Activated CD4-positive, alpha-beta T cell treated with anti-CD3 and anti-CD28 coated beads, Interleukin-2, Interleukin-6, amounts not matched to agents 100 ng/mL and 50 ng/mL, durations not matched to agents 16 hours and 8 hours (primary cell): ENCODE measurements at places on chromosomes 7 and 10.

- no peak for DNase-seq
Measured at GRCh38 chr7:41702635-41703371, at the start of gene INHBA. Gene INHBA (minus strand): TSS chr7:41703090. CDS start chr7:41700374, 2,716 bp downstream.

DNA sequence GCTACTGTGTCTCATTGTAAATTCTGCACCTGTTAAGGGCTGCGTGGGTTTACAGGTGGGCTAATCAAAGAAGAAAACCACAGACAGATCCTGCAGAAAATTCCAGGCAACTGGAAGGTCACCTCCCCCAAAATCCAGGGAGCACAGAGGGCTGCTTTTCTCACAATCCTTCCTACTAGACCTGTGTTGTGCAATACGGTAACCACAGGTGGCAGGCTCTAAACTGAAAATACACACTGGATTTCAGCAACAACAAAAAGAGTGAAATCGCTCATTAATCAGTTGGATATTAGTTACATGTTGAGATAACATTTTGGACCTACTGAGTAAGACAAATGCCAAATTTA, 83.2 kb downstream of the SLC16A9 start:
- no peak for DNase-seq

DNA sequence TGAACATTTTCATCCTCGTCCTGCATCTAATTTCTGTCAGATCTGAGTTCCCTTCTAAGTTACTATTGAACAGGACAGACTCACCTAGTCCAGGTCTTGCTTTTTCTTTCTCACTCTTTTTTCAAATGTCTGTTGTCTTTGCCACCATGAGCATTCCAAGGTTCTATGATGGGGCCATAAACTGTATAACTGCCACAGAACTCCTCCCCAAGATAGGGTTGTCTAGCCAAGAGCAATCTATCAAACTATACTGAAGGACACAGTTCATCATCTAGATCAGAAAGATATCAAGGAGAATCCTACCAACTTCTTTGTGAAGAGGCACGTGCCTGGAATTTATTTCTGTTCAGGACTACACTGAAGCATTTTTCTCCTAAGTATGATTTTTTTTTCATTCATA, 50.1 kb upstream of the FEZF1 start:
- no peak for DNase-seq

DNA sequence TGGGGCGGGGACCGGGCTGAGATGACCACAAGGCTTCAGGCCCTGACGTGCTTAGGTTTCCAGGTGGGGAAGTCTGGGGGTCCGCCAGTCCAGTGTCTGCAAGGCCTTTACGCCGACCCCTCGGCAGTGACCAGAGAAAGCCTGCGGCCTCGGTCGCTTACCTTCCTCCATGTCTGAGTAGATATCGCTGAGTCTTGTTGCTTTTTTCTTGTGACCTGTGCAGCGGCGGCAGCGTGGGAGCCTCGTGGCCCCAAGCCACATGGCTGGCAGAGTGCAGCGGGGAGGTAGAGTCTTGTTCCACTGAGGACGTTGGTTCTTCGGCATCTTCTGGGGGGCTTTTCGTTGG, 329 bp downstream of the NOLC1 start:
- DNase-seq, result peak; percentile 51

DNA sequence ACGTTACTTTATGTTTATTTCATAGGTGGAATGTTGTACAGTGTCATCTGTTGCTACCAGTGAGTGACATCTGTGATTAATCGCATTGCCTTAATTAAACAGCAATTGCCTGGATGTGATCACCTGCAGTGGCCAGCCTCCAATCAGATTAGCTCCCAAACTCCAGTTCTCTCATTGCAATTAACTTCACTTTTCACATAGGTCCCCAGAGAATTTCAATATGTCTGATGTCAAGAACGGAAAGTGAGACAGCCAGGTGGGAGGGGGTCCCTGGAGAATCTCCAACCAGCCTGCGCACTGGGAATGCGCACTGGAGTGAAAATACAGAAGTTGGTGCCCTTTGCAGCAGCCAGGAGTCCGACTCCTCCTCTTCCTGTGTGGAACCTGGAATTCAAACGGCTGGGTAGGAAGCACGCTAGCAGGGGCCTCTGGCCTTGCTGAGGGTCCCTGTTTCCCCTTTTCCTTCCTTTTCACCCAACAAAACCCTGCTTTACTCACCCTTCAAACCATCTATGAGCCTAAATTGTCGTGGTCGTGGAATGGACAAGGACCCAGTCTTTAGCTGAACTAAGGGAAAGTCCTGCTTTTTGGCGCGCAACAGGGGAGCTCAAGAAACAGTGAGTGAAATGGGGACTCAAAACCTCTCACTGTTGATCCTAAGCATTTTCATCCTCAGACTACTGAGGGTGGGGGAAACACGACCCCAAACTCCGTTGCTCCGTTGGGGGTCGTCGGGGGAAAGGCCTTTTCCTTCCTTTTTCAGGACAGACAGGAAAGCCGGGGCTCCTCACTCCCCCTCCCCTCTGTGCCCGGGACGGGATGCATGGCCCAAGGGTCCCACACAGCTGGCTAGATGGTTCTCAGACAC, 1355.5 kb upstream of the LRRTM3 start:
- DNase-seq, result no peak

- DNase-seq, result no peak
Measured at GRCh38 chr10:117875793-117876192, 170.9 kb downstream of the RAB11FIP2 start.

DNA sequence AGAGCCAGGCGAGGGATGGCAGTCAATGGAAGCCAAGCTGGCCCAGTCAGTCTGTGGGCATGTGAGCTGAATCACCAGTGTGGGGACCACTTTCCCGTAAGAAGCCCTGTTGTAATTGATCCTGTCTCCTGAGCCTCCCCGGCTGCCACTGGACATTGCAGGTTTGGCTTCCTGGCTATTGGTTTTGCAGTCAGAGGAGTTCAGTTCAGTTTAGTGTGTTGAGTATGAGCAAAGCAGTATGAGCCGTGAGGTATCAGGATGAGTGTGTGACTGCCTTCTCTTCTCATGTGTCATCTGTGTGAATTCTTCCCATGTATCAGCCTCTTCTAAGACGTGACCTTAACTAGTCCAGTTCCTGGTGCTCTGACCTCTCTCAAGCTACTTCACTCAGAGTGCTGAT, 227.4 kb downstream of the PRKG1 start:
- no peak for DNase-seq

- DNase-seq, result no peak
Measured at GRCh38 chr7:157678501-157678900, 341.7 kb downstream of the DNAJB6 start.

GRCh38 chr7:30422922-30423321, 55.7 kb downstream of the NOD1 start:
- peak; percentile 3 for DNase-seq

DNA sequence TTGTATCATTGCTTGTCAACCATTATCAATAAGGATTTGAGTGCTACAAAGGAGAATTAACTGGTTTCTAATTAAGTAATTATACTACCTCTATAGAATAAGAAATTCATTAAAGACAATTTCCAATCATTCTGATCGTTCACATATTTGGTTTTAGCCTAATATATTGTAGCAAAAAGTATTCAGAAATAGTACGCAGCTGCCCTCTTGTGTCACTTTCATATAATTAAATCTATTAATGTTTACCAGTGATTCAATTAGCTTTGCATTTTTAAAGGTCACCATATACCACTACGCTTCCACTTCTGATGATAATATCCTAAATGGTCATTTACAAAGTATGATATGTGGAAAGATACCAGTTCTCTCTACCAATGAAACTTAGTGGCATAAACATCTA, 128.3 kb downstream of the NEBL start:
- DNase-seq, result no peak

DNA sequence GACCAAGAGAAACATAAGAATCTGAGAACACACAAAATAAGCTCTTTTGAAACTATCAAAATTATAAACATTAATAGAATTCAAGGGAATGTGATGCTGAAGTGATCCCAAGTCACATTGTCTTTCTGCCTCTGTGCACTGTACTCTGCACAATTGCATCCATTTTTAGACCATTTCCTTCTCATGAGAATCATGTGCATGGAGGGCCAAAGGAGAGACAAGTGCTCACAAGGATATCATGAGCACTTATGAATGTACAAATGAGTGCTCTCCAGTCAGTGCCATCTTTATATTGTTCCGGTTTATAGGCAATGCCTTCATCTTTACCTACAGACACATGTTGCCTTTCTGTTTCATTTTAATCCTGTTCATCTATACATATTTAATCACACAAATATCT, 36.9 kb downstream of the MET start:
- no peak for DNase-seq

- no peak for DNase-seq
Measured at GRCh38 chr10:59984415-59984814, 78.1 kb upstream of the CCDC6 start.

DNA sequence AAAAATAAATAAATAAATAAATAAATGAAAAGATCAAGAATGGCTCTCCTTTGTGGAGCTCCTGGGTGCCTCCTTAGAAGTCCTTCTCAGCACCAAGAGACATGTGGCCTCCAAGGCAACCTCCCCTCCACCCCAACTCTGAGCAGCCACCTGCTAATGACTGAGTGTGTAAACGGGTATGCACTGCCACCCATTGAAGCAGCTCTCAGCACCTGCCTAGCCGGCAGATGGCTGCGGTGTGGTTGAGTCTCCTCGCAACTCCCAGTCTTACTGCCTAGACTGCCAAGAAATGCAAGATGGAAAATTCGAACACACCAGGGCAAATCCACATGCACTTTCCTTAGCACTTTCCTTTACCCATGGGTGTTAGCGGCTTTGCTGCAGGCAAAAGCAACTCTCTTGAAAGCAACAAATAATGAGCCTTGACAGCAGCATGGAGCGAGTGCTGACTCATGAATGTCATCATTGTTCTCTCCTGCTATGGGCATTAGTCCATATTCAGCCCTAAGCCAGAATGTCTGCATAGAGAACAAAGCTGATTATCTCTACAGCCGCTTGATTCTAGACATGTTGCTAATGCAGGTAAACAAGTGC, 913.9 kb upstream of the AUTS2 start:
- DNase-seq, result no peak
